Stimulated activated CD8-positive, alpha-beta memory T cell treated with anti-CD3 and anti-CD28 coated beads, Interleukin-15, amount 100 ng/mL, for 24 hours (primary cell): ENCODE measurements at places on chromosomes 1 and 21.
A peak's percentile ranks its signal among the peaks of the same experiment; 100 is the strongest.

GRCh38 chr1:31216016-31216415, 23.7 kb downstream of the NKAIN1 start:
- no peak for DNase-seq

DNA sequence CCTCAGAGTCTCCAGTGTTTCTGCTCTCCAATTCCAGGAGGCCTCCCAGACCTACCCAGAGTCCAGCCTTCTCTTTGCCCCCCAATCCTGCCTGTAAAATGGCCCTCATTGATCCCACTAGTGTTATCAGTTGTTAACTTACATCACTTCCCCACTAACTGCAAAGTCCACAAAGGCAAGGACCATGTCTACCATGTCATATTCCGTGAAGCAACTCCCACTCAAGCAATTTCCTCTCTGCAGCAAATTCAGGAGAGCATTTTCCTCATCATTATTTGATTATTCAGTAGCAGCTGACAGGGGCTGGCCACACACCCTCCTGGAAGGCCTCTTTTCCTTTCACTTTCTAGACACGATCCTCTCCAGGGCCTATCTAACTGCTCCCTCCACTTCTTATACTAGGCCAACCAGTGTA, 153.5 kb downstream of the RERE start:
- no peak for DNase-seq

GRCh38 chr1:51274676-51275075, 38.6 kb downstream of the RNF11 start:
- DNase-seq: no peak

DNA sequence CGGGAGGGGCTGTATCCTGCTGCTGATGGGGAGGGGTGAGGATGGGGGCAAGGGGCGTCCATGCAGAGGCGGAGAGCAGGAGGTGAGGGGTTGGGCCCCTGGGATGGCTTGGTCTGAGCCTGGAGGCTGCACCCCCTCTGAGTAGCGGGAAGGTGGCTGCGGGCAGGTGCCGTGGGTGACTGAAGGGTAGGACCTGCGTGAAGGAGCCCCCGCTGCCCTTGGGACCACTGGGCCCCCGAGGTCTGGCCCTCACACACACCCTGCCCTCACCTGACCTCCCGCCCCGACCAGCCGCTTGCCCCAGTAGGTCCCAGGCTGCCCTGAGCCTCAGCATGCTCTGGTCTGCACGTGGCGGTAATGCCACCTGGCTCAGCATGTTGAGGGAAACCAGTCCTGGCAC, 12.8 kb upstream of the SKI start:
- no peak for DNase-seq

DNA sequence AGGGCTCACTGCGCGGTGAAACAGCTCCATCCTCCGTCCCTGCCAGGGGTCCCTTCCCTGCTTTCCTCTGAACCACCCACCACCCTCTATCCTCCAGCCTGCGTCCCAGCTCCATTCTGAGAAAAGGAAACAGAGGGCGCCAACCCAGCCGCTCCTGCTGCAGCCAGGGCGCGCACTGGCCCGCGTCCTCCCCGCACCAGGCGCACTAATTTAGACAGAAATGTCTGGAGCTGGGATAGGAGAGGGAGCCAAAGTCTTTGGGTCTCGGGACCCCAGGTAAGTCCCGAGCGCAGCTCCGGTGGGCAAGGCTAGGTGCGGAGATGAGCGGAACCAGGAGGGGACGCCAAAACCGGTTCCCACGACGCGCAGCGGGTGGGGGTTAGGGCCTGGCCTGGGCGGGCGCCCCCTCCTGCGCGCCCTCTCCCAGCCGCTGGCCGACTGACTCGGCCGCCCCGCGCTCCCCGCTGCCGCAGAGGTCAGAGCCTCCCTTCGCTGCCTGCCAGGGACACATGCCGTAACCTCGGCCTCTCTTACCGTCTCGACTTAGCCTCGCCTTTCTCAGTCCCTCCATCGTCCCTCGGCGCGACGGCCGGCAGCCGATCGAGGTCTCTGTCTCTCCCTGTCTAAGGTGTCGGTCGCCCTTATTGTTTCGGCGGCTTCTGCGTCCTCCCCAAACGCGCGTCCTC, 2.0 kb downstream of the CAMK2N1 start:
- DNase-seq: no peak

DNA sequence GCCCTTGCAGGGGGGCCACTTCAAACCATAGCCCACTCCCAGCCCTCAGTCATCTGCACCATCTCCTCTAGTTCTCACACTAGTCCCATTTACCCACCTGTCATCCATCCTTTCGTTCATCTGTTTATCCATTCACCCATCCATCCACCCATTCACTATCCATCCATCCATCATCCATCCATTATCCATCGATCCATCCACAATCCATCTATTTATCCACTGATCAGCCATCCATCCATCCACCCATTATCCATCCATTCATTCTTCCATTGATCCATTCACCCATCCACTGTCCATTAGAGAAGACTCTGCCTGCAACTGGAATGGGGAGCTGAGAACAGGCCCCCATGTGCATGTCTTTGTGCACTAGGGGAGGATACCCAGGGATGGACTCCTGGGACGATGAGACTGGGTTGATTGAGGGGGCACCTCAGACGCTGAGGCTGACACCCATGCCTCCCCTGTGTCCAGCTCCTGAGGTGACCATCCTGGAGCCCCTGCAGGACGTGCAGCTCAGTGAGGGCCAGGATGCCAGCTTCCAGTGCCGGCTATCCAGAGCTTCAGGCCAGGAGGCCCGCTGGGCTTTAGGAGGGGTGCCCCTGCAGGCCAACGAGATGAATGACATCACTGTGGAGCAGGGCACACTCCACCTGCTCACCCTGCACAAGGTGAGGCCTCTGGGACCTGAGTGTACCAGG, 97.9 kb downstream of the TRIM11 start:
- DNase-seq: no peak

GRCh38 chr1:92194511-92194910, 23.2 kb upstream of the C1orf146 start:
- DNase-seq: no peak

DNA sequence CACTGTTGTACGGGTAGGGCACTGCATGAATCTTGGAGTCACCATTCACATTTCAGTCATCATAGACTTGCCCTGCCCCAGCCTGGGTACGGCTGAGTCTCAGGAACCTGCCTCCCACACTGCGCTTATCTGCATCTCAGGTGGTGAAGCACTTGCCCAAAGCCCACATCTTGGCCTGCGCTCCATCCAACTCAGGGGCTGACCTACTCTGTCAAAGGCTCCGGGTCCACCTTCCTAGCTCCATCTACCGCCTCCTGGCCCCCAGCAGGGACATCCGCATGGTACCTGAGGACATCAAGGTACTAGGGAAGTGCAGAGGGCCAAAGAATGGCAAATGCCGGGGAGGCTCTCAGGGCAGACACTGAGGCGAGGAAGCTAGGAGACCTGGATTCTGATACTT, 11.7 kb downstream of the RHOC start:
- DNase-seq: no peak

GRCh38 chr21:44885615-44886014, 12.1 kb upstream of the PTTG1IP start:
- DNase-seq: no peak

DNA sequence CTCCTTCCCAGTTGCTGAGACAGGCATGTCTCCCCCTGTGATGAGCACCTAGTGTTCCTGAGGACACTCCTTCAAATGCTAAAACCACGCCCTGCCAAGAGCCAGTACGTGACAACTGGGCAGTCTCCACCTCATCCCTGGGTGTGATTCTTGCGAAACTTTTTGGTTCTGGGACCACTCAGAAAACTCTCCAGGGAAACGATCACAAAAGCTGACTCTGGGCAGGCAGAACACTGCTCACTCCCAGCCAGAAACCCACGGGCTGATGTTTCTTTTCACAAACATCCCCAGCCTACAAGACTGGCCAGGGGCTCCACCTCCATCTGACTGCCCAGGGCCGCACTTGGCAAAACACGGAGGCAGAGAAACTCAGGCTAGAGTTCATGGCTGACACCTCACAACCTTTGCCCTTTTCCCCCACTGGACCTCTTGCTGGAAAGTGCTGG, 24.4 kb downstream of the DHRS3 start:
- no peak for DNase-seq

GRCh38 chr1:168379104-168379860, 98.6 kb downstream of the TBX19 start:
- no peak for DNase-seq

GRCh38 chr21:43919871-43920801, 55.1 kb downstream of the AGPAT3 start:
- no peak for DNase-seq

DNA sequence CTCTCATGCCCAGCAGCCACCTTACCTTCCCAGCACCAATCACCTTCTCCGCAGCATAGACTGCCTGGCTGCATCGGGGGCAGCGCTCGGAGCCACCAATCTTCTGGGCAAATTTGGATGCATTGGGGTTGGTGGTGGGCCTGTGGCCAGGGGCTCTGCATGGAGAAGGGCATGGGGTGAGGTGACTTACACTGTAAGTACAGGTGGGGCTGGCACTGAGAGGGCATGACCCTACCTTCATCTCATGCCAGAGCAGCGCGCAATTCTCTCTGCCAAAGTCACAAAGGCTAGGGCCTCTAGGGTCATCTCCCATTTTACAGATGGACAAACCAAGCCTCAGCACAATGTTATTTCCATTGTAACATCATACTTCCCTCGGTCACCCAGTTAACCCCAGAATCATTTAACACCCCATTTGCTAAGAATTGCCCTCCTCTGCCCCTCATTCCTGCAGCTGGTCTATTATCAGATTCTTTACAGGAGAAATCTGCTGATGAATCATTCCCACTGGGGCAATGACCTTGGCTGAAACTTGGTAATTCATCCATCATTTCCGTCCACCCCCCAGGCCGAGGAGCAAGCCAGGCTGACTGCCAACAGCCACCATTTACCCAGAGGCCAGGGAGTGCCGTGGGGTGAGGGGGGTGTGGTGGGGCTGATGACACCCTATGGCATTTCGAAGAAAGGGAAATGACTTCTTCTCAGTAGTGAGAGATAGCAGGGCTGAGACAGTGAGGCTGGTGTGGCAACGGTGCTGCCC, 17.9 kb downstream of the CSRP1 start:
- no peak for DNase-seq

DNA sequence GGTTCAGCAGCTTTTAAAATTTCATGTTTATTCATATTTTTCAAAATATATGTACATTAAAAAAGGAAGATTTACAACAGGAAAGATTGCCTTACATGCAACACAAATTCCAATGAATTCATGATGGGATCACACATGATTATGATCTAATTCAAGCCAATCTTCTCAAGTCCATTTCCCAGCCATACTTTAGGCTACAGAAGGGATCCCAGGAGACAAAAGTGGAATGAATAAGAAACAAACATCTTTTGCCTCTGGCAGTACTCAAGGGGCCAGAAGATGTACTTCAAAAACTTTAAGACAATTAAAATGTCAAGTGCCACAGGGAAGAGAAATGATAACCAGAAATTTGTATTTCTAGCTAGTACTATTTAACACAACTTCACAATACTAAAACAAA, 10.2 kb upstream of the SH2D5 start:
- no peak for DNase-seq

DNA sequence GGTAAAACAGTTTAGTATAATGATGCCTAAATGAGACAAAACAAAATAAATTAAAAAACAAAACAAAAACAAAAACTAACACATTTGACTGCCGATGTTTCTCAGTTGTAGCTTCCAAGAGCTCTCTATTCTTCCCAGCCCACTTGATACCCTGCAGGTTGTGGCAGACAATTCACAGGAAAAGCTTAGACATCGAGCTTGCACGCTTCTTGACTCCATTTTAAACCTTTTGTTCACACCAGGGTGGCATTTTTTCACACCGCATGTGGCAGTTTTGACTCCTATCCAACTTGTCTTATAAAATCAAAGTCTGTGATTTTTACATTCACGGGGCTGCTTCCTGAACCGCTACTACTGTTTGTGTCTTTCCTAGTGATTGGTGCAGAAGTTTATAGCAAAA, 575.9 kb downstream of the USP25 start:
- DNase-seq: no peak

GRCh38 chr1:207050480-207051190, 373 bp downstream of the YOD1 start:
- peak; percentile 72 for DNase-seq

DNA sequence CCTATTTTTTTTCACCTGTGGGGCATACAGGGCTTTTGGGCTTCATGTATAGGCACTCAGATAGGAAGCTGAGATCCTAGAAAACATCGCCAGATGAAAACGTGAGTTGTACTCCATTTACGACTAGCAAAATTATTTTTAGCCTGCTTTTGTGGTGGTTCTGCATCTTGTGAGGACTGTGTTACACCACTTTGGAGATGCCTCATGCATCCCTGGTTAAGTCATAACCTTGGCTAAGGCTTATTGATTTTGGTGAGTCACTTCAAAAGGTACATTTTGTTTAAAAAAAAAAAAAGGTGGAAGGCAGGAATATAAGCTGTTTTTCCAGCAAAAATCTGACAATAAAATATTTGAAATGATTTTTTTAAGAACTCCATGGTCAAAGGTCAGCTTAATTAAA, 101.8 kb upstream of the OLFM3 start:
- no peak for DNase-seq

DNA sequence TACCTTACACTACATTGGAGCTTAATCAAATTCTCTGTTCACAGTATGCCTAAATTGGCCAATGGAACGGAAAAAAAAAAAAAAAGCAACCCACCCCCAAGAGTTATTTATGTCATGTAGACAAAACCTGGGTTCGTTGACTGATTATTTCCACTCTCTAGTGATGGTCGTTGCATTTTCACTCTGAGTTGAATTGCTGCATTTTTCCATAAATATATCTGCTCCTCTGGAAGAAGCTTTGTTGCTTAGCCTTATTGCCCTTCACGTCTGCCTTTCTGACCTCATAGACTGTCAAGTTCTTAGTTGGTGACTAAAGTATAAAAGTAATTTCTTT, 90.2 kb upstream of the RUNX1 start:
- DNase-seq: no peak

GRCh38 chr1:180343921-180344769, 114.1 kb downstream of the LHX4 start:
- no peak for DNase-seq

DNA sequence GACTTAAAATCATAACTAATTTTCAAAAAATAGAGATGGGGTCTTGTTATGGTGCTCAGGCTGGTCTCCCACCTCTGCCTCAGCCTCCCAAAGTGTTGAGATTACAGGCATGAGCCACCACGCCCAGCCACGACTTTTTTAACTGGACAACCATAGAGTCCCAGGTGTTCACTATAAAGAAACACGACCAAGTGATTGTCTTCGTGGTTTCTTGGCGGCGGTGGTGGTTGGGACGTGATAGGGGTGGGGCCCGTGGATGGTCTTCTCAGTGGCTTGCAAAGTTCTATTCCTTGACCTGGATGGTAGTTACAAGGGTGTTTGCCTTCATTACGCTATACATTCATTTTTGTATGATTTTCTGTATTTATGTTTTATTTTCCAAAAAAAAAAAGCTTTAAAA, 34.6 kb upstream of the COX20 start:
- DNase-seq: no peak
